Myocyte (in vitro differentiated cells): ENCODE measurements at places on chromosomes 7 and 10. TPM values are rescaled to one million over a fixed set of nuclear protein-coding genes. Genes with fewer than 3 reads are reported as not detected.

The FOXP2 gene
- 0.64 and 1.8 TPM in 2 replicates for total RNA-seq

The GJD4 gene
- 10.6 and 13.9 TPM in 2 replicates for total RNA-seq

The MSS51 gene
- 6.6 and 8.1 TPM in 2 replicates for total RNA-seq

The ADGRA1 gene
- total RNA-seq: 3.6 and 16.8 TPM in 2 replicates

The ZNF680 gene
- total RNA-seq: 40.6 and 44.6 TPM in 2 replicates

The CLDN15 gene
- 3.8 and 6.6 TPM in 2 replicates for total RNA-seq

The SPDYE9 gene
- 0.08 and 0.26 TPM in 2 replicates for total RNA-seq

The CNNM1 gene
- total RNA-seq: not detected in 2 replicates

The CACNA2D1 gene
- 231 and 261 TPM in 2 replicates for total RNA-seq

The MEOX2 gene
- 2.1 and 2.3 TPM in 2 replicates for total RNA-seq

The ASZ1 gene
- not detected in 2 replicates for total RNA-seq

The ZNF775 gene
- total RNA-seq: 17.8 and 21.2 TPM in 2 replicates

The FAM25A gene
- total RNA-seq: not detected in 2 replicates

The PAPOLB gene
- total RNA-seq: 0.05 TPM in 1 of 2 replicates, not detected in the other

The SUN3 gene
- total RNA-seq: 0.32 TPM in 1 of 2 replicates, not detected in the other

The OR2A1 gene
- total RNA-seq: not detected in 2 replicates

The CXCL12 gene
- 8.1 and 9.1 TPM in 2 replicates for total RNA-seq

The MNX1 gene
- 0.11 and 0.36 TPM in 2 replicates for total RNA-seq

The FANK1 gene
- total RNA-seq: 1.4 and 2.5 TPM in 2 replicates

The BAIAP2L1 gene
- 19.7 and 21.3 TPM in 2 replicates for total RNA-seq

The KEL gene
- total RNA-seq: not detected in 2 replicates

The ZNF804B gene
- total RNA-seq: not detected in 2 replicates

The MLXIPL gene
- 10.6 and 18.6 TPM in 2 replicates for total RNA-seq

The ZC3HAV1L gene
- 16.1 and 31.5 TPM in 2 replicates for total RNA-seq

The CTAGE15 gene
- 0.10 and 0.37 TPM in 2 replicates for total RNA-seq

The ETV1 gene
- 8.9 and 23.7 TPM in 2 replicates for total RNA-seq

The PLAU gene
- 154 and 166 TPM in 2 replicates for total RNA-seq

The HEPACAM2 gene
- total RNA-seq: not detected in 2 replicates

The FBXL15 gene
- 17.3 and 22.4 TPM in 2 replicates for total RNA-seq

The ANLN gene
- 37.0 and 41.4 TPM in 2 replicates for total RNA-seq

The CFTR gene
- not detected in 2 replicates for total RNA-seq

The DENND2A gene
- total RNA-seq: 0.05 and 0.21 TPM in 2 replicates

The PLAC9 gene
- total RNA-seq: 0.43 TPM in 1 of 2 replicates, not detected in the other

The TIAL1 gene
- total RNA-seq: 44.5 and 50.0 TPM in 2 replicates

The PLOD3 gene
- total RNA-seq: 59.0 and 60.8 TPM in 2 replicates

The PPIA gene
- total RNA-seq: 2,394 and 2,622 TPM in 2 replicates

The SPRN gene
- 0.05 and 0.08 TPM in 2 replicates for total RNA-seq

The MYL10 gene
- 0.31 TPM in 1 of 2 replicates, not detected in the other for total RNA-seq

The CALHM1 gene
- total RNA-seq: 0.31 TPM in 1 of 2 replicates, not detected in the other

The CNNM2 gene
- 4.2 and 4.7 TPM in 2 replicates for total RNA-seq

The NPY gene
- total RNA-seq: not detected in 2 replicates

The FGFBP3 gene
- total RNA-seq: 0.19 and 0.42 TPM in 2 replicates

The SFRP4 gene
- 5.9 and 7.5 TPM in 2 replicates for total RNA-seq

The NXPH1 gene
- 0.13 and 0.36 TPM in 2 replicates for total RNA-seq

The CAMK2B gene
- total RNA-seq: 31.8 and 34.0 TPM in 2 replicates
